Bronchial epithelial cell (primary cell): ENCODE measurements at places on chromosomes 6 and 20.

- no peak for DNase-seq
Observed at GRCh38 chr6:4057036-4057435, 21.9 kb downstream of the FAM217A start.

- no peak for DNase-seq
Observed at GRCh38 chr6:111750753-111751673, 122.2 kb downstream of the FYN start.

DNA sequence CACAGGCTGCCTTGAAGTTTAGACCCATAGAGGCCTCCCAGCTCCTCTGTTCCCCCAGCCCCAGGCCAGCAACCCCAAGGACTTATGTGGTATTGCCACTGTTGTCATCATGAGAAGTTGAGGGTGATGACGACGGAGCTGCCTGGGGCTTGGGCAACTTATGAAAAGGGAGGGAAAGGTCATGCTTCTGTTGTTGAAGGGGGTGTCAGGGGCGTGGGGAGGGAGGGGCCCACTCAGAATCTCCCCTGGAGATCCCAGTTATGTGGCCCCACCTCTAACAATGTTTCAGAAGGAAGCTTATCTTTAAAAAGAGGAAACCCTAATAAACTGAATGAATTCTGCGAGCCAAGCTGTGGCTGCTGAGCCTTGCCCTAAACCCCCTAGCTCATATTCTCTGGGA lies 4.2 kb downstream of the ADTRP start:
- no peak for DNase-seq

GRCh38 chr6:84361372-84362192 lies 134.1 kb upstream of the CEP162 start:
- no peak for DNase-seq

DNA sequence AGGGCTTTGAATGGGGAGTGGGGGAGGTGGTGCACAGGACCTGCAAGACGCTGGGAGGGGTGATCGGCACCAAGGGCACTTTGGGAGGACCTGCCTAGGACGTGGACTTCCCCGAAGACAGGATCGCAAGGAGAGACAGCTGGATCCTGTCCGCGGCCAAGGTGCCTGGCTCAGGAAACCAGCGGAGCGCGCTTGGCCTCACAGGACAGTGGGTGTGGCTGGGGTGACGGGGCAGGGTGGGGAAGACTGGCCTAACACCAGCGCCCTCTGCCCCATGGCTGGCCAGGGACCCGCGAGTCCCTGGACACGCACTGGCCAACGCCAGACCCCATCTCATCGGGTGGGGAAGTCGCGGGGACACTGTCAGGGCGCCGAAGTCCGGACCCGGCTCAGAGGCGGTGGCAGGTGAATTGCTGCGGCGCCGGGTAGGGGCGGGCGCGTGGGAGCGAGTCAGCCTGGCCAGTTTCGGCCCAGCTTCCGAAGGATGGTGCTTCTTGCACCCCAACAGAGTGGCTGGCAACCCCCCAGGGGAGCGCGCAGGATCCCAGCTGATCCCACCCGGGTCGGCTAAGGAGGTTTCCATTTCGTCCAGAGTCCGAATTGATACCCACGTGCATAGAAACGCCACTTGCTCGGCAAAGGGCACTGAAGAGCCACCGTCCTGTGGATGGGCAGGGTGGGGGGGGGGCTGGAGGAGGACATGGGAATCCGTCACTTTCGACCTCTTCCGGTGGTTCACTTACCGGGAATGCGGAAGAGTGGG lies 785 bp upstream of the THBD start:
- no peak for DNase-seq

GRCh38 chr6:40819182-40819834 lies 219.7 kb downstream of the UNC5CL start:
- DNase-seq: no peak

DNA sequence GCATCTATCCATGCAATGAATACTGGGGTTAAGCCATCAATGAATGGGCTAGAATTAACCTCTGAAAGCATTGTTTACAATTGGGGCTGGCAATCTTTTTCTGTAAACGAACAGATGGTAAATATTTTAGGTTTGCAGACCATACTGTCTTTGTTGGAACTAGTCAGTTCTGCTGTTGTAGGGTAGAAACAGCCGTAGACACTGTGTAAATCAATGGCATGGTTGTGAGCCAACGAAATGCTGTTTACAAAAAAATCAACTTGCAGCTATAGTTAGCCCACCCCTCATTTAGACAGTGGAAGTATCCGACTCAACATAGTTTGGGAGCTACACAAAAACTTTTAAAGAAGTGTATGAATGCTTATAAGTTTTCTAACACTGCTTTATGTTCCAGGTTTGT lies 91.5 kb downstream of the BCKDHB start:
- no peak for DNase-seq

- DNase-seq: no peak
Observed at GRCh38 chr6:49782293-49782692, 4.8 kb downstream of the PGK2 start.

DNA sequence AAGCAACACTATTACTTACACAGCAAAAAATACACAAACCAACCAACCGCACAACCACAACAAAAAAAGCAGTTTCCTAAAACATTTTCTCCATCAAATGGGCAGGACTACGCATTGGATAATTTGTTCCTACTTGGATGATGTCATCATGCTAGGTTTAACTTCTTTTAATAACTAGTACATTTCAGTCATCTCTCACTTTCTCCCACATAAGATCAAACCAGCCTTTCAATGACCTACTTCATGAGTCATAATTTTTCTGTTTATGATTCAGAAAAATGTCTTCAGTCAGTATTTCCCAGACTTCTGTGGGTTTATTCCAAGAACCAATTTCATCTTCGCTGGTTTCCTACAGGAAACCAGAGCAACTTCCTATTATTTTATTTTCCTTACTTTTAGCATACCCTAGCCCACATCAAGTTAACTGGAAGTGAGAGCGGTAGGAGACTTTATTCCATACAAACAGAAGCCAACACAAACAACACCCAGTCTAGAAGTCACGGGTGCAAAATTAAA lies 134.2 kb downstream of the GMDS start:
- peak; percentile 89 for DNase-seq

GRCh38 chr6:24403501-24403824 lies 727 bp downstream of the MRS2 start:
- DNase-seq: peak; percentile 28

DNA sequence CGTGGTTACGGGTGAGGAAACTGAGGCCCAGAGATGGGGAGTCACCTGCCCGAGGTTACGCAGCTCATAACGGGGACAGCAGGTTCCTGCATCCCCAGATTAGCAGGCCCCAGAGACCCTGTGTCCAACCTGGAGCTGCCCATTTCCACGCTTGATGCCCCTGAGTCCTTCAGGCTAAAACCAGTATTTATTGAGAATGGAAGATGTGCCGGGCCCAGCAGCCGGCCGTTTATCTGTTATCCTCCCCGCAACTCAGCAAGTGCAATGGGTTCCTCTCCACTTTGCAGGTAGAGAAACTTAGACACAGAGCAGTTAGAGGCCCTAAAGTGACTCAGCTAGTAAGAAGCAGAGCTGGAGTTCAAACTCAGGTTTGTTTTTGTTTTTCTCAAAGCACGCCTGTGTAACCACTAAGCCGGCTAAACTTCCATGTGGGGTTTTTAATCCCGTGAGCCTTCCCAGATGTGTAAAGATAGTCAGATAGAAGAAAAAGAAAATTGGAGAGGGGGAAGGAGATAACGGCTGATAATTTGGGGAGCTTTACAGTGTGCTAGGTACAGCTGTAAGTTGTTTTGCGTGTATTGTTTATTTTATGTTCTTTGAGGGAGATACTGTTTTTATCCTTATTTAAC lies 775 bp downstream of the PFDN4 start:
- DNase-seq: peak; percentile 46

DNA sequence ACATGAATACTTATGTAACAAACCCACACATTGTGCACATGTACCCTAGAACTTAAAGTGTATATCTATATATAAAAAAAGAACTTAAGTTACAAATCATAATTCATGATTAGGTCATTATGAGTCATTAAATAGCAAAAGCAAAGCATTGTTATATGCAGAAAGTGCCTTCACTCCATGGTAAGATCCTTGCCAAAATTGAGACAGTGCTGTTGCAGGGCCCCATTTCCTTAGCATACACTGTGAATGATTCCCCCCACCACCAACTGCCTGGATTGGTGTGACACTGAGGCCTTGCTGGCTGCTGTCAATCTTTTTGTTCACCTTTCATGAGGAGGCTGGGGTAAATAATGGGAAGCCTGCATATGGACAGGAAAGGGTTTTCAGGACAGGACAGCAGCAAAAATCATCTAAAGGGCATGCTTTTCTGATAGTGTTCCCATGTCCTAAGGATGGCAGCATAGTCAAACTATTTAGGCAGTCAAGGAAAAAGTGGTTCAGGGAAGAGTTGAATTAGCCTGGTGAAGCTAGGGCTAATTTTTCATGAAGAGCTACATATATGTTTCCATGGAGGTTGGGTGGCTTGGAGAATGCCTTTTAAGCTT lies 188.2 kb upstream of the ASCC3 start:
- DNase-seq: peak; percentile 77

DNA sequence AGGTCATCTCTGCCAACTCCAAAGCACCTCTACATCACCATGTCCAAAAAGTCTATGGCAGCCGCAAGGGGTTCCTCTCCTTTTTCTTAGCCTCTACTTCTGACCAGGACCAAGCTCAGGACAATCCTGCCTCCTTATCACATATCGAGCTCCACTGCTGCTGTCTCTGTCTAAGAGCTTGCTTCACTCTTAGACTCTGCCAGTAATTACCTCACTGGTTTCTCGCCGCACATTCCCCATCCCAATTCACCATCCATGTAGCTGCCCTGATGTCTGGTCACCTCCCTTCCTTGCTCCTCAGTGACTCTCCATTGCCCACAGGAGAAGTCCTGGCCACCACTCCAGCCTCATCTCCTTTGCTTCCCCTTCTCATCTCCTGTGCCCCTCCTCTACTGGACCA lies 24.1 kb upstream of the PI16 start:
- no peak for DNase-seq

GRCh38 chr20:2762578-2763131 lies 37.8 kb downstream of the CPXM1 start:
- DNase-seq: no peak

GRCh38 chr6:136775081-136775480 lies 17.2 kb downstream of the MAP3K5 start:
- no peak for DNase-seq

DNA sequence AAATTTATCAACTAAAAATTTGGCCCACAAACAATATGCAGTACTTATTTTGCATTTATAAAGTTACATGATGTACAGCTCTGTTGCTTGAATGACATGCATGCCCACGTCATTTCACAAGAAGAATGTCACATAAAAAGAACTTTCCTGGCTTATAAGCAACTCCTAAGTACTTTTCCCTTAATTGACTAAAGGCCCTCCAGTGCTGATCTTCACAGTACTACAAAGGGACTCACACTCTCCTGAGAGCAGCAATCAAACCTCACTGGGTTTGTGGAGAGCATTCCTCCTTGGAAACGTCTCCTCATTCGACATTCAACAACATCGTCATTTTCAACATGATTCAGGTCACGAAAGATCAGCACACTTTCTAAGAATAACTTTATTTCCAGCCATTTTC lies 111.1 kb downstream of the IPCEF1 start:
- no peak for DNase-seq

GRCh38 chr6:21442874-21443273 lies 150.7 kb upstream of the SOX4 start:
- no peak for DNase-seq

DNA sequence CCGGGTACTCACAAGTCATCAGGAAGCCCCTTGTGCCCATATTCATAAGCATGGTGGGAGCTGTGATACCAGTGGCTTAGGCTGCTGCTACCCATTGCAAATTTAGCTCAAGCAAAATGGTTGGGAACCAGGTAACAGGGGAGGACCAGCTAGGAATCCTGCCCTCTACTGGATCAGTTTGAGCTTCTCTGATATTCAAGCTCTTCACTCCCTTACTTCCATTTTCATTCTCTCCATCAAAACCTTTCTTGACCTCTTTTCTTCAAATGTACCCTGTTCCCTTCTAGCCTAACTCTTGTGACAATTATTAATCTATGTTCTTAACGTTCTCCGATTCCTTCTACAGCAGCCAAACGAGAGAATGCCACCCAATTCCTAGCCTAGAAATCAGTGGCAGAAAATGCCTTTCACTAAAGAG lies 9.7 kb downstream of the NOL7 start:
- DNase-seq: peak; percentile 55

DNA sequence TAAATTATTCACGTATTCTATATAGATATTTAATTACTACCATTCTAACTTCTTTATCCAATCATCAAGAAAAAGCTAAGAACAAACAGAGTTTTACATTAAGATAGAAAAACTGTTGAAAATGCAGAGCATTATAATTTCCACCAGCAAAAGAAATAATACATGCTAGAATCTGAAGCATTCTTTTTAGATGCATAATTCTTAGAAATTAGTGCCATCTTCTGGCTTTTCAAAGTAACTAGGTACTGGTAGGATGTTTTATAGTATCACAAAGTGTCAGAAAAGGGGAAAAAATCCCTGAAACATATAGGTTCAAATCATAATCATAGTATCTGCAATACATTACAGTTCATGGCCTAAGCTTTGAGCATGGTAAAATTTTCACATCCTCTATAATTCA lies 178.9 kb downstream of the PHF3 start:
- no peak for DNase-seq

DNA sequence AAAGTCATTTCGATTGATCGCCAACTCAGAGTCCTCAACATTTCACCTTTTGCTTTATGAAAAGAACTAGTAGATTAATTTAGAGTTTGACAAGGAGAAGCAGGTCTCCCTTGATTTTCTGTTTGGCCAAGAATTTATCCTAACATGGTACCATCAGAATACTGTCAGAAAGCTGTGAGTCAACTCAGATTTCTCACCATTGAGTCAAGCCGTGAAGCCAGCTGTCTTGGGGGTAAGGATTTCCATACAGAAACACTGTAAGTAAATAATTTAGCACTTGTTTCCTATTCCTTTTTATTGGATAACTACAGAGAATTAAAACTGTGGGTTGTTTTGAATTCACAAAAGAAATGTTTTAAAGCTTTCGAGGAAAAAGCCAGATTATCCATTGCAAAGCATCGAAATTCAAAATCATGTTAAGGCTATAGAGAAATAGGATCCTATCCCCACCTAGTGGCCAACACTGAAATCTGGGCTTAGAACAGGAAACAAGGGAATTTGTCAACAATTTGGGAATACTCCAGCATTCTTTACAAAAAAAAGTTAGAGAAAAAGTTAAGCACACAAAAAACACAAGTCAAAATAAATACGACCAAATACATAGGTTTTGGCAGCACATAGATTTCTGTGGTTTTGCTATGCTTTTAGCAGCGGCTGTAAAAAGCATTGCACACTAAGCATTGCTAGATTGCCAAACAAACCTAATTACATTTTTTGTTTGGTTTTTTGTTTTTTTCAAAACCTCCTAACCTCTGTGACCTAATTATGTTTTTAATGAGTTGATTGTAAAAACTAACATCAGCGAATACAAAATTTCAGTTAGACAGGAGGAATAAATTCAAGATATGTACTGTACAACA lies 44.2 kb downstream of the COL11A2 start:
- DNase-seq: peak; percentile 59

- no peak for DNase-seq
Observed at GRCh38 chr6:108921547-108922361, 73.5 kb downstream of the ARMC2 start.

- DNase-seq: no peak
Observed at GRCh38 chr20:58360936-58361335, 28.1 kb upstream of the VAPB start.
